ENCODE measurements at places on chromosomes 1 and 21.

DNA sequence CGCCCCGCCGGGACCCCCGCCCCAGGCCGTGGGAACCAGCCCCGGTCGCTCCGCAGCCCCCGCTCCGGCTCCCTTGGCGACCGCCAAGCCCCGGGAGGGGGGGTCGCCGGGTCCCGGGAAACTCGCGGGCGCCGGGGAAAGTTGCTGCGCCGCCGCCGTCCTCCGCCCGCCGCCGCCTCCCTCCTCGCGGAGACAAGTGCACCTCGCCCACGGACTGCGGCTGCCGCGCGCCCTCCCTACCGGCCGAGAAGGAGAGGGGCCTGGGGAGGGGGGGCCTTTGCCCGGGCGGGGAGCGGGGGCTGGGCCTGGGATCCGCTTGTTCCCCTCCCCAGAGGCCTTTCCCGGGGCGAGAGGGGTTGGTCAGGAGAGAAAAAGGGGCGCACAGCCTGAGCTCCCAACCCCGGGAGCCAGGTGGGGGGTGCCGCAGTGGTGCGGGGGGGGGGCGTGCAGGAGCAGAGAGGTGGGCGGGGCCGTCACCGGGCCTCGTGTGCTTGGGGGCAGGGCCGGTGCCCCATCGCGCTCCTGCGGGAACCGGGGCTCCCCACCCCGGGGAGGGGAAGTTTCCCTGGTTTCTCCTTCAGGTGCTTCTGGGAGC is 592 bp downstream of the AGRN start:
- no peak for DNase-seq

DNA sequence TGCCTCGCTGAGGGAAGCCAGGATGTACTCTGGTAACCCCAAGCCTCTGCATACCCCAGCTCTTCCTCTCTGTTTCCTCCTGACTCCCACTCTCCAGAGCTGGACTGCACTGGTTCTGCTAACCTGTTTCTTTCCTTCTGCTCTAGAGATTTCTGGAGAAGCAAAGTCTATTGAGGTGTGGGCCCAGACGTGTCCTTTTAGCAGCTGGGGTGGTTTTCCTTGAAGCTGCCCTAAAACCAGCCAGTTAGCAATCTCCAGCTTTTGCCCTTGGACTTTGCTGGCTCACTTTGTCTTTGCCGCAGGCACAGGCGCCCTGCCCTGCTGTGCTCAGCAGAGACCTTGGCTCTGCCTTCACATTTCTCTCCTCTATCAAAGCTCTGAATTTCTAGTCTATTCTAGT is 171.8 kb upstream of the IVNS1ABP start:
- no peak for DNase-seq

- no peak for DNase-seq
Measured at GRCh38 chr1:208951908-208952307, 631.6 kb upstream of the CAMK1G start.

DNA sequence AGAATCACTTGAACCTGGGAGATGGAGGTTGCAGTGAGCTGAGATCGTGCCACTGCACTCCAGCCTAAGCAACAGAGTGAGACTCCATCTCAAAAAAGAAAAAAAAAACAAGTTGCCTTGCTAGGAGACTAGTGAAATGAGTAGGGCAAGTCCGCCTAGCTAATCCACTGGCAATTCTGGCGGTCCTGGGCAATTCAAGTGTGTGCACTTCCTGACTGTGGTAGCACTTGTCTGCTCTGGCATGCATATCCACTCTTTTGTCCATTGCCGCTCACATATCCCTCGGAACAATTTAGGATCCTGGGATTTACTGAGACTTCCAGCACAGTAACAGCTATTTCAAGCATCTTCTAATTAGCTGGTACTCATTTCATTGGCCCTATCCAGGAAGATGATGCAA is 426.3 kb upstream of the ADGRL2 start:
- DNase-seq: no peak

GRCh38 chr1:157496121-157496526 is 56.2 kb downstream of the FCRL5 start:
- DNase-seq: no peak

GRCh38 chr21:37435120-37435519 is 68.5 kb downstream of the DYRK1A start:
- DNase-seq: no peak

- DNase-seq: no peak
Measured at GRCh38 chr1:17700945-17701810, 54.0 kb upstream of the ACTL8 start.

GRCh38 chr1:98827041-98827440 is 165.5 kb downstream of the SNX7 start:
- no peak for DNase-seq

GRCh38 chr1:23103001-23103889 is 65.4 kb downstream of the LUZP1 start:
- DNase-seq: no peak

DNA sequence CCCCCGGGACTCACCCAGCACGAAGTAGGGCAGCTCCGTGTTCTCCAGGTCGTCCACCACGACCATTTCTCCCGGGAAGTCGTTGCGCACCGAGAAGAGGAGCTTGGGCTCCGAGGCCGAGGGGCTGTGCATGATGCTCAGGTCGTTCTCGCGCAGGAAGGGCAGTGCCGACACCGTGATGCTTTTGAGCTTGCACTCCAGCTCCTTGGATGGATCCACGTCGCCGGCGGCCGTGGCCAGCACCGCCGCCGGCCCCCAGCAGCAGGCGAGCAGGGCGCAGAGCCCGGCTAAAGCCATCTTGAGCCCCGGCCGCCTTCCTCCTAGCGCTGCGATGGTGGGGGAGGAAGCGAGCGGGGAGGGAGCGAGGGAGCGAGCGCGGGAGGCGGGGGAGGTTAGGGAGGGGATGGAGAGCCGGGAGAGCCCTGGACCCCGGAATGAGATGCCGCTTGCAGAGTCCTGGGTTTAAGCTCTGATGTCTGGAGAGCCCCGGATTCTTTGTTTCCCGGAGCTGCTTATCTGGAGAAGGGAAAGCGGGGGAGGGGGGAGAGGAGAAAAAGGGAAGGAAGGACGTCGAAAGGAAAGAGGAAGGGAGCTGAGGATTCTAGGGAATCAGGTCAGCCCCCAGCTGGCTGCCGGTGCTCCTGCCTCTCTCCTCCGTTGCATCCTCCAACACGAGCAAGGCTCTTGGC is at the start of gene ASTN1:
Gene ASTN1 (minus strand): TSS at position 333 of the 689 bp plus-strand sequence. CDS start 36 bp downstream, at position 297.
- DNase-seq: no peak

GRCh38 chr1:8370905-8371315 is 53.0 kb downstream of the SLC45A1 start:
- DNase-seq: no peak

GRCh38 chr1:28417441-28417922 is 47.9 kb downstream of the PHACTR4 start:
- DNase-seq: no peak

DNA sequence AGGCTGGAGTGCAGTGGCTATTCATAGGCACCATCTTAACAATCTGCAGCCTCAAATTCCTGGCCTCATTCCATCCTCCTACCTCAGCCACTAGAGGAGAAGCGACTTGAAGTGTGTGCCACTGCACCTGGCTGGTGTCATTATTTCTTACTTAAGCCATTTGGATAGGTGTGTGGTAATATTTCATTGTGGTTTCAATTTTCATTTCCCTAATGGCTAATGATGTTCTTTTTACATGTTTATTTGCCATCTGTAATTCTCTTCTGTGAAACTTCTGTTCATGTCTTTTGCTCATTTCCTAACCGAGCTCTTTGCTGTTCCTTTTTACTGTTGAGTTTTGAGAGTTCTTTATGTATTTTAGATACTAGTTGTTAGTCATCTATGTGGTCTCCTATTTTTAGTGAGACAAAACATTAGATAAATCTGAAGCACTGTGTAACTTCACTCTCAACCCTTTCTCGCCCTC is 66.8 kb downstream of the SLC27A3 start:
- DNase-seq: no peak

DNA sequence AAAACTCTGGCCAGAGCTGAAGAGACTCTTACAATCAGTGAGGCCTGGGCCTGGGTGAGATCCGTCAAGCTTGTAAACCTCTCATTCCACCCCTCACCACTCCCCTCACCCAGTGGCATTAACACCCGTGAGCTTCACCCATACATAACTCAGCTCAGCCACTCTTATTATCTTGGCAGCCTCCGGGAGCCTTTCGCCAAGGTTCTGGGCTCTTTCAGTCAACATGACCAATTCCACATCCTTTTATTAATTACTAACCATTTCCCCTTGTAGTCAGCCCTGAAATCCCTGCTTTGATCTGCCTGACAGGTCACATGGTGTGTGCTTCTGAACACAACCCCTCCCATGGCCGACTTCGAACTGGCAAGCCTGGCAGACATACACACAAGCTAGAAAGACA is 134.8 kb downstream of the SETD4 start:
- DNase-seq: no peak

DNA sequence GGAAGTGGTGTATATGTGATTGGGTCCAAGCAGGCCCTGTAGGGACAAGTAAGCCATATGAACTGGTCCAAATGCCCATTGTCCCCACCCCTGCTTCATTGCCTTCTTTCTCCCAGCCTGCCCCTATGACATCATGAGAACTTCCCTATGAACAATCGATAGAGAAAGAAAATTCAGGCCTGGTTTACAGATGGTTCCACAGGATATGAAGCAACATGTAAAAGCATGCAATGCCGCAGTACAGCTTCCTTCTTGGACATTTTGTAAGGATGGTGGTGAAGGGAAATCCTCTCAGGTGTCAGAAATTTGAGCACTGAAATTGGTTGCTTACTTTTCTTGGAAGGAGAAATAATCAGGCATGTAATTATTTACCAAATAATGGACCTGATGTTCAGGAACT is 581.7 kb downstream of the MRPL39 start:
- DNase-seq: no peak

DNA sequence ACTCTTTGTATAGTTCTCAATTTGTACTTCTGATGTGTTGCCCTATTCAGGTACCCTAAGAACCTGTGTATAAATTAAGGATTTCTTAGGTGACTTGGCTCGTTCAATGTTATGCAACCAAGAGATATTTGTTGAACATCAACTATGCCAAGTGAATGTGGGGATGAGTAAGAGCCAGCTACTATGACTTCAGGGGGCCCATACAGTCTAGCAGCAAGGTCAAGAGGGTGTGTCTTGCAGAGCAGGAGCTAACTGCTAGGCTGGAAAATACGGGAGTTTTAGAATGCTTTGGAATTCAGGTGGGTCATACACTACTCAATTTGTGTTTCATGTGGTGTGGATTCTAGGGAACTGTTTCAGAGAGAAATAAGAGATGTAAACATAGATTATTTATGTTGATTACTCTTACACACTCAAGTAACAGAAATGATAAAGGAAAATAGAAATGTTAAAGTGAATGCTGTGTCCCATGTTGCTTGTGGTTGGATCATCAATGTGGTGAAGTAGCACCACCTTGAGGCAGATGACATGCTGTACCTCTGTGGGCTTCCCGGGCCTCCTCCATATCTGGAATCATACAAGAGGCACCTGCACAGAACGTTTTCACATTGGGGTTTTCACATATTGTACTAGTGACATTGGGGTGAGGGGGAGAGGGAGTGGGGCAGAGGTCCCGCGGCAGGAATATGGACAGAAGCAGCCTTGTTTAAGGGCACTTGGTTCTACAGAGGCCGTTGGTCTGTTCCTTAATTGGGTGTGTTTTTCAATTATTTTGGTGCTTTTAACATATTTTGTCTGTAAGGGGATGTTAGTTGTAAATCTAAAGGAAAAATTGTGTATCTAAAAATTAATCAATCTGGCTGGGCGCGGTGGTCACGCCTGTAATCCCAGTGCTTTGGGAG is 12.4 kb downstream of the ARPC5 start:
- no peak for DNase-seq

GRCh38 chr1:196091397-196092135 is 516.7 kb downstream of the KCNT2 start:
- no peak for DNase-seq

- no peak for DNase-seq
Measured at GRCh38 chr21:35521852-35522505, 472.9 kb upstream of the RUNX1 start.

DNA sequence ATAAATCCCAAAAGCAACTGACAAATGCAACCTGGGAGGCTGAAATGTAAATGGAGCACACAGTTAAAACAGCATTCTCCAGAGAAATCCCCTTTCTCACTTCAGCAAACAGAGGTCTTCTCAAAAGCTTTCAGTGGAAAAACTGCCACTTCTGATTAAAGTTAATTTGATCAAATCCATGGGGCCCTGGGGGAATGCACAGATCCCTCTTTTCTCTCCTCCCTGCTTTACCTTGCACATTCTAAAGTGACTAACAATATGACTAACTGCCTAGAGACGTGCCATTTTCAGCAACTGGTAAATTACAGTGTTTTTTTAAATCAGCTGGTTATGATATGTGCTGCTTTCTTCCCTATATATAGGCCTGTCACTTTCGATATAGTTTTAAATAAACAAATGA is 142.5 kb downstream of the RERE start:
- DNase-seq: no peak

GRCh38 chr1:100517515-100517914 is 20.4 kb upstream of the GPR88 start:
- DNase-seq: no peak

DNA sequence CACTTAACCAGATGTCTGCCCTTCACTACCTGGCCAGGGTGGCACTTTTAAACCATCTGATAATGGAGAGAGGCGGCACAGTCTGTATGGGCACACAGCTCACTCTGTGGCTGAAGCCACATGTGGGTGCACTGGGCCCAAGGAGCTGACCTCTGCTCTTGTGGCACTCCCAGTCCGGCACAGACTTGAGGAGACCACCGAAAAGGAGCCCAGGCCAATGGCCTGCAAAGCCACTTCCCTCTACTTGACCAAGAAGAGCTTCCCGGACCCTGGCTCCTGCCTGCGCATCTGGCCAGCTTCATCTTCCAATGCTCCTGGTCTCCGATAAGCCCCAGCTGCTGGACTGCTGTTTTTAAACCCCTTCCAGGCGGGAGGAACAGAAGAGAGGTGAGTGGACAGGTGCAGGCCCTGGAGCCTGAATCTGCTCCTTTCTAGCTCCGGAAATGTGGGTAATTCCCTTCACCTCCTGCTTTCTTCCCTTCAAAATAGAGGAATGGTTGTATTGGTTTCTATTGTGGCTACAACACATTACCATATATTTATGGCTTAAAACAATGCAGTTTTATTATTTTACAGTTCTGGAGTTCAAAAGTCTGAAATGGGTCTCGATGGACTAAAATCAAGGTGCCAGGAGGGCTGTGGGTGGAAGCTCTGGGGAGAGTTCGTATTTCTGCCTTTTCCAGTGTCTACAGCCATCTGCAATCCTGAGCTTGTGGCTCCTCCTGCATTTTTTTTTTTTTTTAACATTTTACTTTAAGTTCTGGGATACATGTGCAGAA is 11.6 kb downstream of the GNG4 start:
- DNase-seq: no peak

DNA sequence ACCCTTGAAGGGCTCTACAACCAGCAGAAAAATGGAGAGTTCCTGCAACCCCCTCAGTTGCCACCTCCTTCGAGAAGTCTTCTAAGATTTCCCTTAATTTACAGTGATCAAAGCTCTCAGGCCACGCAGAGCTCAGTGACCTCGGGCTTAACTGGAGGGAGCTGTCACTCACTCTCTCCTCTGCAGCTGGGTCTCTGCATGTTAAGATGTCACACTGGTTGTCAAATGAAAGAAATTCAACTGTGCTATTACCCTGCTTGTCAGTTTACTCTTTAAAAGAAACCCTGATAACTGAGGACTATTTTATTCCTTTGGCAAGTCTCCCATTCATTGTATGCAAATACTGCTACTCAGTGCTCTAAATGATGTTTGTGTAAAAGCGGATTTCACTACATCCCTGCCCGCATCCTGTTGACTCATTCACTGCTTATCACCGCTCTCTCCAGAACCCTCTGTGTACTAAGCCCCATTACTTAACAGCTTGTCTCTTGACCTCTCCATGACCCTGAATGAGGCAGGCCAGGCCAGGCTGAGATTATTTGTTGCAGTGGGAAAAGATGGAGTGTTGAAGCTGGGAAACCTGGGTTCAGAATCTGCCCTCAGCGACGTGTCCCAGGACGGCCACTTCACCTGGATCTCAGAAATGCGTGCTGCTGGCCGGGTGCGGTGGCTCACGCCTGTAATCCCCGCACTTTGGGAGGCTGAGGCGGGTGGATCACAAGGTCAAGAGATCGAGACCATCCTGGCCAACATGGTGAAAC is 13.7 kb downstream of the DHRS3 start:
- peak; percentile 23 for DNase-seq
